ENCODE measurements at places on chromosomes 5 and 9.

- DNase-seq, result no peak
Measured at GRCh38 chr9:80843028-80843427, 846.3 kb downstream of the TLE1 start.

DNA sequence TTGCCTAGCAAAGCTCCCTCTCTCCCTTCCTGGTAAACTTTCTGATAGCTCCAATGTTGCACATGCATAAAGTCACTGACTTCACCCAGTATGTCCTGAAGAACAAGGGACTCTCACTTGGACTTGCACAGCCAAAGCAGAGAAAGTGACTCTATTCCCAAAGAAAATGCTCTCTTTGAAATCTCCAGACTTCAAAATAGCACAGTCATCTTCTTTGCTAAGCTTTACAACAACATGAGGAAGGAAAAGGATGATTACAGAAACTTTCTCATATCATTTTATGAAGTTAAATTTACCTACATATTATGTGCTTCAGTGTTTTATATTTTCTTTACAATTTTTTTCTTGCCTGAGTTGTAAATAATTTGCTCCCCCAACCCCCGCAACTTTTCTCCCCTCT, 264.6 kb downstream of the PJA2 start:
- no peak for DNase-seq

DNA sequence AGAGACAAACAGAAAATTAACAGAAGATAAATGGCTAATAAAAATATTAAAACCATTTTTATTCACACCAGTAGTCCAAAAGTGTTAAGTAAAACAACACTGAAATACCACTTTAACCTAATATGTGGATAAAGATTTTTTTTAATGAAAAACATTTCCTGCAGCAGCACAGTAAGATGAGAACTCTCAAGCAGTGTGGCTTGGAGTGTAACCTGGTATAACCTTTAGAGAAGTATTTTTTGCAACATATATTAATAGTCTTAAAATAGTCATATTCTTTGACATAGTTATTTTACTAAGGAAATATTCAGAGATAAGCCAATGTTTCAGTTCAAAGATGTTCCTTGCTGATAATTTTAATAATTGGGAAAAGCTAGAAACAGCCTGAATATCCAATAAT, 644.4 kb downstream of the PDE4D start:
- no peak for DNase-seq

DNA sequence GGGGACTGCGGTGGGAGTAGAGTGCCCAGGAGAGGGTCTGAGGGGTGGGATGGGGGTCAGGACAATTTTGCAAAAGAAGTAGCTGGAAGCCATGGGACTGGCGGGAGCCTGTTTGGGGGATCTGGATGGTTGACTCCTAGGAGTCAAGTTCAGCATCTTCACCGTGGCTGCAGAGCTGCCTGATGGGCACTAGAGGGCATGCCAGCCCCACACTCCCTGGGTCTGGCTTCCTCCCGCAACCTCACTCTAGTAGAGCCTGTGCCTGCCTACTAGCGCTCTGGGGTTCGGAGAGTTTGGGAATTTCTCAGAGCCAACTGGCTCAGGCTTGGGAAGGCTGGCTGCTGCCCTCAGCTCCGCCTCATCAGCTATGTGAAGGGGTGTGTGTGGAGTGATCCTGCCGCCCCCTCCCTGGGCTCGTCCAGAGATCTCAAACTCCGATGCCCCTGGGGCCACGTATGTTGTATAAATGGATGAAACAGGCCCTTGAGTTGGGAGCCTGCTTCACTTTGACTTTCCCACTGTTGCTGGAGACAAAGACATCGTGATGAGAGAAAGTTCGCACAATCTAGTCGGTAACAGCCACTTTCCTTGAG, 10.8 kb downstream of the TSPAN17 start:
- peak; percentile 56 for DNase-seq

DNA sequence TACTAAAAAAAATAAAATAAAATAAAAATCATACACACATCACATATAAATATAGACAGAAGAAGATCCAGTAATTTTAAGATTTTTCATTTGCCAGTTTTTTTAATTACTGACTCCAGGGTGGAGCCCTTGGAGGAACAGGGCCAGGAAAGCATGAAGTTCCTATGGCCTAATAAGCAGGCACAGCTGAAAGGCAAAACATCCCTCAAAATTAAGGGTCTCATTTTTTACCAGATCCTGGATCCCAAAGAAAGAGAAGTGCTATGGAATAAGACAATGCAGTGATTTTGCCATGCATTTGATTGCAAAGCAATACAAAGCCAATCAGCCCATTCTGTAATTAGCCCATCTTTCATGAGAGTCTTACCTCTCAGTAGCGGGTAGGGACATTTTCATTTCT, 11.3 kb upstream of the DTWD2 start:
- no peak for DNase-seq

GRCh38 chr9:36163049-36163785, 6.0 kb upstream of the CCIN start:
- peak; percentile 95 for DNase-seq

DNA sequence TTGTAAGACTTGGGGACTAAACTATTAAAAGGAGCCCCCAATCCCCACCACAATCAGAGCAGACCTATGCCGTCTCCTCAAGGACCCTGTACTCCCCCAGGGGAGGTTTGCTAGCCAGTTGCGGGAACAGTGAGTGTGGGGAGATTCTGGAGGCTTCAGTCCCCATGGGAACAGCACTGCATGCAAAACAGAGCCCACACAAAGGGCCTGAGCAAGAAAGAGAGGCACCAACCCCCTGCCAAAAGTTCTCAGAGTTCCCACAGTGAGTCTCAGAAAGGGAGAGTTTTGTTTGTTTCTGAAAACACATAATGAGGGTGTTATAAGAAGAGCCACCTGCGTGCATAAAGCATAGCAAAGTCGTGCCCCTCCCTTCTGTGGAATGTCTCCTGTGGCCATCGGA, 56.6 kb downstream of the CFAP90 start:
- DNase-seq, result peak; percentile 17

GRCh38 chr5:134813407-134813806, 32.4 kb upstream of the C5orf24 start:
- no peak for DNase-seq

DNA sequence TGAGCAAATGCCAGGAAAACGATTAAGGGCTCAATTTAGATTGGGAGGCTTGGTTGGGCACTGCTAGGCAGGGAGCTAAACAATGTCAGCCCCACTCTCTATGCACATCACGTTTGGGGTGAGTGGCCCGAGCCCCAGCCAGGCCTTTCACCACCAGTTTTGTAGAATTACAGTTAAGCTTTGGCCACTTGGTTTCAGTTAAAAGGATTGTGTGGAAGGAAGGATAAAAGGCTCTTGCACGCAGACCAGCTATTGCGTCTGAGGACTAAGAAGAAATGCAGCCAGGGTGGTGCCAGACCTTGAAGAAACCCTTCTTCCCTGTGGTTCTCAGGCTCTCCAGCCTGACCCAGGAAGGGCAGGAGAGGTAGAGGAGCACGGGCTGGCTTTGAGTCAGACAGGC, 125.3 kb upstream of the SLC44A1 start:
- no peak for DNase-seq

DNA sequence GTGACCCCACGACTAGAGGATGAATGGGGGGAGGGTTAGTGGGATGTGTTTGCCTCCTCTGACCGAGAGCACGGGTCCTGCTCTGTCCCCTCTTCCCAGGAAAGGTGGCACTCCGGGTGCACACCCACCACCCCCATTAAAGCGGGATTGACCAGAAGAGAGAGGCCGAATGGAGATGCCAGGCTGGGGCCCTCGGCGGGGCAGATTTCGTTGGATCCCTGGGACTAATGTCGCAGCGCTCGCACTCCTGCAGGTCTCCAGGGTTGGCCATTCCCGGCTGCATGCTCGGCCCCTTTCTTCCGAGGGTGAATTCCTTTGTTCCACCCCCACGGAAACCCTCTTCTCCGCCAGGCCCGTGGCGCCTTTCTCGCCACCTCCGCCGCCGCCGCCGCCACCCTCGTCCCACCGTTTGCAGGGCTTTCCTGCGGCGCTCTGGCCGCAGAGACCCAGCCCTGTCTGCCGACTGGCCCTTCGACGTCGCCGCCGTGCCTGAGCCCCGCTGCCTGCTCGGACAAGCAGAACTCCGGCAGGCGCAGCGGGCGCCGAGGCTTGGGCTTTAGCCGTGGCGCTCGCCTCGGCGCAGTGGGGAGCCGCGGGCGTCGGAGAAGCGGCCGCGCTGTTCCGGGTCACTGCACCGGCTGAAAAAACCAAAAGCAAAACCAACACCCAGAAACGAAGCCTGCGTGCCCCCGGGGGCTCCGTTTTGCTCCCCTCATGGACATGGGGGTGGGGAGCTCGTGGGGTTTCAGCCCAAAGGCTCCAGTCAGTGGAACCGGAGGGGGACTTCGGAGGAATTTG, 11.8 kb downstream of the LMX1B start:
- DNase-seq, result no peak

DNA sequence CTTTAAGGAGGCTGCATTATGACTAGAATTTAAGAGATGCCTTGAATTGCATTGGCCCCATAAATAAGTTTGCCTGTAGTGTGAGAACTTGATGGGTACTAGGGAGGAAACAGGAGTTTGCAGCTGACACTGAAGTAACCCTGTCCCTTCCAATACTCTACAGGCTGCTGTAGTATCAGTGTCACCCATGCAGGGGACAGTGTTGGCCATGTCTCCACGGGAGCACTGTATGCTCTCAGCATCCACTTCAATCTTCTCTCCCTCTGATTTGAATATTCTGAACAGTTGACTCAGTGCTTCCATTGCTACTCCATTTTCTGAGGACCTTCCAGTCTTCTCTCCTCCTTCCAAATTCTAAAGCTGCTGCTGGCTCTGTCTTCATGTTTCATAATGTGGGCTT, 11.4 kb upstream of the IFNA14 start:
- DNase-seq, result no peak

DNA sequence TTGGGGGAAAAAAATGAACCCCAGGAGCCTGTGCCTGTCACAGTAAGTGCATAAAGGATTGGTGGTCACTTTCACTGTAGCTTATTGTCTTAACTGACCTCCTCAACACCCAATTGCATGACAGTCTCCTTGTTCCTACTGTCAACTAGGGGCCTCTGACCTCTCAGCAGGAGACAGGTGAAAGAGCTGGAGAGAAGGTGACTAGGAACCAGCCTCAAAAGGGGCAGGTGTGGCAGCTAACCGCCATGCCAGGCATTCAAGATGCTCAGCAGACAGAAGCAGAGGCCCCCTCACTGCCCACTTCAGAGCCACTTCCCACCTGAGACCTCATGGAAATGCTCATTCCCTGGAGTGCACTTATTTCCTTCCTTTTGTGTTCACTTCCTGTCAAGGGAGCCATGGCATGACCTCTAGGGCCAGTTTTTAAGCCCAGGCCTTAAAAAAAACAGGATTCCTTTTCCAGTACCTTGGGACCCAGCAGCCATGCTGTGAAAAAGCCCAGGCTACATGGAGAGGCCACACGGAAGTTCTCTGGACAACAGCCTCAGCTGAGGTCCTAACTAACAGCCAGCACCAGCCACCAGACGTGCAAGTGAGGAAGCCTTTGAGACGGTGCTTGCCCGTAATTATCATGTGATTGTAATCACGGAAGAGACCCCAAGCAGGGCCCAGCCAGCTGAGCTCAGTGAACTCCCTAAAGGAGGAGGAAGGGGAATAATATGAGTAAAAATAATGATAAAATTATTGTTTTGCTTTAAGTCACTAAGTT, 74.9 kb downstream of the NSUN2 start:
- no peak for DNase-seq

DNA sequence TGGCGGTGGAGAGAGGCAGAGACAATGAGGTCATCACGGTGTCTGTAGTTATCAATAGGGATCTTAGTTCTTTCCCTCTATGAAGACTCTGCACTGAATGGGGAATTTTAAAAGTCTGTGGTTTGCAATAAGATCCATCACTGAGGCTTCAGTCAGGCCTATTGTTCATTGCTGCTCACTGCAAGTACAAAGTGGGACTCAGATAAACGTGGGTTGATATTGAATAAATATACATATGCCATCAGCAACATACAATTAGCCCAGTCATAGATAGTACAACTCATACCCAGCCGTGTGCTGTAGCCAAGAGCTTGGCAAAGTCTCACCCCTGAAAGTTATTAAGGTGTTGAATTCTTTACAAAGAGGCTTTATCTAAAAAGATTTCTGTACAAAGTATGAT, 88.4 kb downstream of the ENC1 start:
- no peak for DNase-seq

GRCh38 chr9:15246708-15247107, 60.3 kb downstream of the TTC39B start:
- no peak for DNase-seq

DNA sequence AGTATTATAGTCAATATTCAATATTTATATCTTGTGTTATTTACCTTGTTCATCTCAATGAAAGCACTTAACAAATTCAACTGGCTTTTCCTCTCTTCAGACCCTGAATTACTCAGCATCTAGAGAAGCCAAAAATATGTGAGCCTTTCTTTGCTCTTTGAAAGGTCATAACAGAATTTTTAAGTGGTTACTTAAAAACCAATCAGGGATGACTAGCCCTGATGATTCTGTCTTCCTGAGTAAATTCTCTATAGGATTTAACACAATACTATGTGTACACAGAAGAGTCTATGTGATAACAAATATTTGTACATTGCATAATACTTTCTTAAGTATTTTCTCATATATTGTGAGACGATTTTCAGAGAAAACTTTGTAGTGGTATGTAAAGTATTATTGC, 546.3 kb downstream of the MAT2B start:
- no peak for DNase-seq

DNA sequence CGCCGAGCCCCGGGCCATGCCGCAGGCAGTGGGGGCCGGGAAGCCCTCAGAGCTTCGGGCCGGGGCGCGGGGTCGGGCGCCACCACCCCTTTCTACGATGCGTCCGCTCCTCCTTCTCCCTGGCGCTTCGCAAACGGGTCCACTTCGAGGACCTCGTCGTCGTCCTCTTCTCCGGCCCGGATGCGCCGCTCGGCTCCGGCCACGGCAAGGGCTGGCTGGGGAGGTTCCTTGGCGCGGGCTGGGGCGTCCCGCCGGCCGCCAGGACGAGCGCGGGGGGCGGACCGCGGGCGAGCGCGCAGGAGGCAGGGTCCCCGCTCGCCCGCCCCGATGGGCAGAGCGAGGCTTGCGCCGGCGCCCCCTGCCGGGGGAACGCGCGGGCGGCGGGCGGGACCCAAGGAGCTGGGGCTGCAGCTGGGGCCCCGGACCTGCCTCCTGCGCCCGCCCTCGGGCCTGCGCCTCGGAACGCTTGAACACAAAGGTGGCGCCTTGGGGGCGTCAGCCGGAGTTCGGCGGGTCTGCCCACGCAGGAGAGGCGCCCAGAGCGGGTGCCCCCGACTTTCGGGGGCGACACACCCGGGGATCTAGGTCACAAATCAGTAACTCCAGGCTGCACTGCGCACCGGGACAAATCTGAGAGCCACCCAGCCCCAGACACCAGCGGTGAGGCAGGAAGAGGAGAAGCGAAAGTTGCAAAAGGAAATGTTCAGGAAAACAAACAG, at the start of gene ROR2:
Gene ROR2, minus strand, starts transcription at position 283 of the 719 bp plus-strand sequence.
- DNase-seq, result peak; percentile 87

- no peak for DNase-seq
Measured at GRCh38 chr5:72125941-72126620, 18.8 kb downstream of the MAP1B start.

GRCh38 chr9:34262971-34263370, 66.1 kb downstream of the KIF24 start:
- DNase-seq, result no peak
